ENCODE measurements at places on chromosomes 13 and 19.

GRCh38 chr13:102768909-102769308, 4.7 kb downstream of the TEX30 start:
- no peak for DNase-seq

- no peak for DNase-seq
These were observed 17.8 kb downstream of the PEG3 start for GRCh38 chr19:56822755-56823154.

DNA sequence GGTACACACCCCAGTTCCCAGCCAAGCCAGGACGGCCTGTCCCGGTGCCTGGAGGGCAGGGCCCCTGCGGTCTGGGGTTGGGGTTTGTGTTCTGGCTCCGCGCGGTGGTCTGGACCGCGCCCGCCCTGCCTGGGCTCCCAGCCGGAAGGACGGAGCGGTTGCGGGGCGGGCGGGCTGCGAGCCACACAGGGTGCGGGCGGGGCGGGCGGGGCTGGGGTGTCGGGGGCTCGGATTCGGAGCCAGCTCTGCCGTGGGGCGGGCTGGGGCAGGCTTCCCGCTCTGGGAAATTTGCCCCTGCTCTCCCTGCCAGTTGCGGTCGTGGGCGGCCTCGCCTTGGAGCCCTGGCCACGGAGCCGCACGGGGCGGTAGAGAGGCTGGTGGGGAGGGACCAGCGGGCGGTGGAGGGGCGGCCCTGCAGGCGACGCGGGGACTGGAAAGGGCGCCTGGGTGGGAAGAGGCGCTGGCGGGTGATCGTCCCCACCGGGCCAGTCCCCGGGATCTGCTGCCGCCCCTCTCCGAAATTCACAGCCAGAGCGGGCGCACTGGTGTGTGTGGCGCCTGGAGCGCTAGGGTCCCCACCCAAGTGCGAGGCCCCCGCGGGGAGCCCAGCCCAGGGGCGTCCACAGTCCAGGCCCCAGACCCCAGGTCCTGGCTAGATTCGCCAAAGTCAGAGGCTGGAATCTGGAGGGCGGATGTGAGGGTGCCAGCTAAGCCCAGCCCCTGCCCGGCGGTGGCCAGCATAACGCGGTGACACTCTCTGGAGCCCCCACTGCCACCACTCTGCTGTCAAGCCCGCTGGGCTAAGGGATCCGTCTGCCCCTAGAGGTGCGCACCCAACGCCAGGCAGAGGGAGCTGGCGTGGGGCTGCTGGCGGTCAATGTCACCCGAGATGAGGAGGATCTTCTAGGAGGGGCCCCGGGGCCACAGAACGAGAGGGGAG, 11.0 kb upstream of the ZNF492 start:
- no peak for DNase-seq

DNA sequence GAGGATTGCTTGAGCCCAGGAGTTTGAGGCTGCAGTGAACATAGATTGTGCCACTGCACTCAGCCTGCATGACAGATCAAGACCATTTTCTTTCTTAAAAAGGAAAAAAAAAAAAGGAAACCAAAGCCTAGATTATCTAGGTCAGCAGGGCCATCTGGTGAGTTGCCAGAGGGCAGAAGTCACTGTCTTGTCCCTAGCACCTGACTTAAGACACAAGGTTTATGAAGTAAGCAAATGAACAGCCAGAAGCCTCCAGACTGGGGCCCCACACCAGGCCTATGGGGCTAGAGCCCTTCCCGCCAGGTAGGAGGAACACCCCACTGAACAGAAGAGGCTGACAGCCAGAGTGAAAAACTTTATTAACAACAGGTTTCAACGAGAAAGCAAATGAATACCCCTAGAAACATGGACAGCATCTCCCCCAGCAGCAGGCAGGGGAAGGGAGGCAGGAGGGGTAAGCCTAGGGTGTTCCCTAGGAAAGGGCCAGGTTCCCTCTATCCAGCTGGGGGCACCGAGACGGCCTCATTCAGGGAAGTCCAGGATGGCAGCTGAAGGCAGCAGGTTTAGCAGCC, 1.2 kb downstream of the WDR83 start:
- DNase-seq = no peak

GRCh38 chr13:109408591-109409382, 377.6 kb downstream of the IRS2 start:
- no peak for DNase-seq

- no peak for DNase-seq
These were observed 283.3 kb downstream of the FOXO1 start for GRCh38 chr13:40383132-40383531.

DNA sequence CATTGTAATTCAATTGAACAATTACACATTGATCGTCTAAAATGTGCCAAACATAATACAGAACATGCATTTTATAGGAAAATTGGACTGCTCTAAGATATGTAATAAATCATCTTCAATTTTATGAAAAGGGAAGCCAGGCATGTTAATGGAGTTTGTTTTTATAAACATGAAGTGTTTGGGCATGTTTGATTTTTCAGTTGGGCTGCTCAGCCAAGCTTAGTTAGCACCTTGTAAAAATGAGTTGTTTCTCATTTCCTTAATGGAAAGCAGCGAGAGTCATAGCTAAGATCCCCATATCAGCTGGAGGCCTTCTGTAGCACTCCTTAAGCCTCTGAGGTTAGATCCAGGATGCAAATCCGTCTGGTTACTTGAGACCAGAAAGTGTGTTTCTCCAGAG, 422.3 kb downstream of the SPRY2 start:
- no peak for DNase-seq

DNA sequence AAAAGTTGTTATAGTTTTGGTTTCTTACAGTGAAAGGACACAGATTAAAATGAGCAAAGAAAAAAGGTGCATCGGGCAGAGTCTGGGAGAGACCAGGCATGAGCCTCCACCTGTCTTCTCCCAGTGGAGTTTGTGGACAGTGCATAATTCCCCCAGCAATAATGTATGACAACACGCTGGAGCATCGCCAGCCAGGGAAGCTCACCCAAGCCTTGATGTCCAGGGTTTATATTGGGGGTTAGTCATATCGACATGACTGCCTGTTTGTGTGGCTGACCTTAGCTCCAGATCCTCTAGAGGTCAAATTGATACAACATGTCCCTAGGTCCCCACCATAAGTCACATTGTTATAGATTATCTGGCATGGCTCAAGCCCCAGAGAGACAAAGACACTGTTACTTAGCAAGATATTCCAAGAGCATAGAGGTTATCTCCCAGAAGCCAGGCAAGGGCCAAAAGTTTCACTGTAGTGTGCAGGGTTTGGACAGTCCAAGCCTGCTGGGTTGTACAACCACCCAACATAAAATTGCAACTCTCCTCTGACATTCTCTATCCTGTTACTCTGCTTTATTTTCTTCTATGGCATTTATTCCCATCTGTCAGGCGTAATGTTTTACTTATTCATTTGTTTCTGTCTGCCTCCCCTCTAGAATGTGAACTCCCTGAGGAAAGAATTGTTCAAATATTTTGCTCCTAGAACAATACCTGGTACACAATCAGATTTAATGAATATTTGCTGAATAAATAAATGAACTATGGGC, 5.6 kb upstream of the KLK13 start:
- DNase-seq = no peak

DNA sequence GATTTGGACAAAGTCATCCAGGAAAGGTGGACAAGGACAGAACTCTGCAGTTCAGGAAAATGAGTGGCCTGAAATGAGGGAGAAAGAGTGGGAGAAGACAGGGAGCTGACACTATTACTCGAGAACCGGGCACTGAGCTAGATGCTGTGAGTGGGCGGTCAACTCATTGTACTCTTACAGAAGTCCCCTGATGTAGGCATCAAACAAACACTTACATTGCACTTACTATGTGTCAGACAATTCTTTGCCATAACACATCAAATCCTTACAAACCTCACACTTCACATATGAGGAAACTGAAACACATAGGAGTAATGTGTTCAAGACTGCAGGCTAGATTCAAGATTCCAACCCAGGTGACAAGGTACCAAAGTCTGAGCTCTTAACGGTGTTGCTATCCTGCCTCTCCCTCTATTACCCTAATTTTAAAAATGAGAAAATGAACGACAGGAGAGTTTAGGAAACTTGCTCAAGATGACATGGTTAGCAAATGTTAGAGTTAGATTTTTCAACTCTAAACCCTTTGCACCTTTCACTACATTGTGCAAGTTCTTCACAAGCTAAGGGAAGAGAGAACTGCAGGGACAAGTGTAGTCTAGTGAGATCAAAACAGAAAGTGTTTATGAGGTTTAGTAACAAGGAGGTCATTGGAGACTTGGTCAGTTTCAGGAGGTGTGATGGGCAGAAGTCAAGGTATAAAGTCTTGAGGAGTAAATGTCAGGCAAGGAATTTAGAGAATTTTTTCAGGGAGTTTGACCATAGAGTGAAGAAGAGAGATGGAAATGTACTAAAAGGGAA, 4.9 kb upstream of the MEDAG start:
- no peak for DNase-seq

DNA sequence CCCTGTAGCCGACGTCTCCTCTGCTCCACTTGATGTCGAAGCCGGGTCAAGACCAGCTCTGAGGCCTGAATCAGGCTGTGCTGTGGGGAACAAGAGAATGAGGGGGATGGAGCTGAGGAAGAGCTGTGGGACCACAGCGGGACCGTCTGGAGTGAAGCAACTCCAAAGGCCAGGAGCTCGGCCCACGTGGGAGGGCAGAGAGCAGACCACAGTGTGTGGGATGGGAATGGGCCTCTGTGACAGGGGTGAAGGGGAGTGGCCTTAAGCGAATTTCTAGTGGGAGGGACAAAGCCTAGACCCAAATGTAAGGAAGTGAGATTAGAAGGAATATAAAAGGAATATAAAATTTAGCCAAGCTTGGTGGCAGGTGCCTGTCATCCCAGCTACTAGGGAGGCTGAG, 3.8 kb upstream of the SLC8A2 start:
- DNase-seq = no peak

GRCh38 chr13:70324519-70324918, 216.3 kb upstream of the KLHL1 start:
- DNase-seq = no peak

DNA sequence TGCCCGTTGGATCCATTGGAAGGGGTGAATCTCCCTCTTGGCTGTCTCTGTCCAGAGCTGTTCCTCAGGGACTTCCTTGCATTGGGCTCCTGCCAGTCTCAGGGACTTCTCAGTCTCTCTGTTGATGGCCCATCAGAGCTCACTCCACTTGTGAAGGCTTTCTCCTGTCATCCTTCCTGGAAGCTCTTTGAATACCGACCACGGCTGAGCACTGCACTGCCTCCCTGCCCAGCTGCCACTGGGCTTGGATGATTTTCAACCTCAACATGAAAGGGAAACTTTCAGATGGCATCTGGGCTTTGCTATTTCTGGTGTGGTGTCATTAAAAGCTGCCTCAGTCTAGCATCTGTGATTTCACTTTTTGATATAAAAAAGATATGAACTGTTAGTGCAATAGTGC, 66.1 kb upstream of the ANKRD10 start:
- no peak for DNase-seq

DNA sequence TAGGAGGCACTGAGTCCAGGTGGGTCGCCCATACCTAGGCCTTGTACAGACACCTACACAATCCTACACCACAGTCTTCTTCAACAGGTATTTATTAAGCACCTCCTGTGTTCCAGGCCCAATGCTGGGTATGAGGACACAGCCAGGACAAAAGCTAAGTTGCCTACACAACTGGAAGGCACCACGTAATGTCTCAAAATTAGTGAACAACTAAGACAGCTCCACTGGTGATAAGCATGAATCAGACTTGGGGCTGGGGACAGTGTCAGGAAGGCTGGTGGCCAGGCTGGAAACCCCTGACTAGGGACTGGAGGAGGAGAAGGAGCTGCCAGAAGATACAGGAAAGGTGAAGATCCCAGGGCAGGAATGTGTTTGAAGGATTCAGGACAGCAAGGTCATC, 2.4 kb downstream of the SMIM24 start:
- DNase-seq = no peak

- DNase-seq = no peak
These were observed 897 bp upstream of the DMKN start for GRCh38 chr19:35514282-35514809.

DNA sequence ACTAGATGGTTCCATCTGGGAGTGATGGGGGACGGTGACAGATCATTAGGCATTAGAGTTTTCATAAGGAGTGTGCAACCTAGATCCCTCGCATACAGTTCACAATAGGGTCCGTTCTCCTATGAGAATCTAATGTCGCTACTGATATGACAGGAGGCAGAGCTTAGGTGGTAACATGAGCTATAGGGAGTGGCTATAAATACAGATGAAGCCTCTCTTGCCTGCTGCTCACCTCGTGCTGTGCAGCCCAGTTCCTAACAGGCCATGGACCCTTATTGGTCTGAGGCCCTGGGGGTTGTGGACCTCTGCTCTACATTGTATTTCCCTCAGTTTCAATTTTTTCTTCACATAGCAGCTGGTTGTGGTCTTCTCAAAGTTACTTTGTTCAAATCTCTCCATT, 56.5 kb downstream of the CDK8 start:
- DNase-seq = no peak

GRCh38 chr13:35512271-35512920, 35.9 kb upstream of the MAB21L1 start:
- DNase-seq = no peak

GRCh38 chr13:31204592-31204991, 4.8 kb downstream of the B3GLCT start:
- no peak for DNase-seq

- DNase-seq = no peak
These were observed 1.4 kb downstream of the CERS4 start for GRCh38 chr19:8210421-8211101.

DNA sequence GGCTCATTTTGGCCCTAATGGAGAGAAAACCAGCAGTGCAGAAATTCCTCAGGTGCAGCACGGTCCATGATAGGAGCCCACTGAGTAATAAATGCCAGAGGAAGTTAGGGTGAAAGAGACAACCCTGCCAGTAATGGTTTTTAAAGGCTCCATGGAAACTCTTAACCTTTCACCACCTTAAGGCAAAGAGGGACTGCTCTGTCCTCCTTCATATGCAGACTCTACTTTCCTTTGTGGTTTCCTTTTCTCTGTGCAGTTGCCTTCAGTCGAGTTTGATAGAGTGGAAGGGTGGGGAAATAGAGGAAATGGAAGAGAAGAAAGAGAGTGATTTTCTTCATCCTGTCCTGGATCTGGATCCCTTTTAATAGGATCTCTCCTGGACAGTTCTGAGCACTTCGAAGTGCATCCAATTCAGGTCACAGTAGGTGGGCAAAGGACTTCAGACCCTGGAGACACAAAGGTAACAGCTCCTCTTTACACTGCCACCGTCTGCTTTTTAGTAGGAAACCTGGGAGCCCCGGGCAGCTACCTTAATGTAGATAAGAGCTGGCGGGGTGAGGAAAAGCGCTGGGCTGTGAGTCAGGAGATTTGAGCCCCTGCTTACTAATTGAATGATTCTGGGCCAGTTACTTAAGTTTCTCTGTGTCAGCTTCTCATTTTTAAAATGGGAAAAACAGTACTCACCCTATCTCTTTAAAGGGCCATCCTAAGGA, 294.8 kb downstream of the KCNRG start:
- no peak for DNase-seq

GRCh38 chr19:47266401-47266941, 8.2 kb upstream of the INAFM1 start:
- DNase-seq = no peak

GRCh38 chr13:25871389-25872125, 180.3 kb downstream of the SHISA2 start:
- DNase-seq = no peak

- no peak for DNase-seq
These were observed 384 bp downstream of the TRAPPC2B start for GRCh38 chr19:57363688-57364181.

GRCh38 chr19:1856345-1856697, 7.1 kb downstream of the KLF16 start:
- no peak for DNase-seq

Data from activated T-helper 1 cell treated with Interleukin-2 at 50 U/mL for 16 hours (primary cell).